ENCODE measurements at places on chromosomes 16 and 17.

- DNase-seq = no peak
Observed at GRCh38 chr17:2259769-2260536, 43.6 kb downstream of the SMG6 start.

DNA sequence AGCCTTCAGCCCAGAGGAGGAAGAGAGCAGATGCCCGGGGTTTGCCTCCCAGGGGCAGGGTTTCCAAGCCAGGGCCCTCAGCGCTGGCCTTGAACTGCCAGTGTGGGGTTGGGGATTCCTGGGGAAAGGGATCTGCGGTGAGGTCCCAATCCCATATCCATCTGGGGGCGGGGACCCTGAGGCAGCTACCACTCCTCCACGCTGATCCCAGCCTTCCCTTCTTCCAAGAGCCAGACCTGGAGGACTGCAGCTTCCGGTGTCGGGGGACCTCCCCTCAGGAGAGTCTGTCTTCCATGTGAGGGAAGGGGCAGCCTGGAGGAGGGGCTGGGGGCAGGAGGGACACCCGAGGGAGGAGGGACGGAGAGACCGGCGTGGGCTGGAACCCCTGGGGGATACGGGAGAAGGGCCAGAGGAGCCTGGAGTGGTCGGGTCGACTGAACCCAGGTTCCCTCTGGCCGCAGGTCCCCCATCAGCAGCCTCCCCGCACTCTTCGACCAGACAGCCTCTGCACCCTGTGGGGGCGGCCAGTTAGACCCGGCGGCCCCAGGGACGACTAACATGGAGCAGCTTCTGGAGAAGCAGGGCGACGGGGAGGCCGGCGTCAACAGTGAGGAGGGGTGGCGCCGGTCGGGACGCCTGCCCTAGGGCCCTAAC lies 10.7 kb upstream of the CISD3 start:
- no peak for DNase-seq

GRCh38 chr17:55677446-55677845 lies 45.2 kb downstream of the TMEM100 start:
- no peak for DNase-seq

DNA sequence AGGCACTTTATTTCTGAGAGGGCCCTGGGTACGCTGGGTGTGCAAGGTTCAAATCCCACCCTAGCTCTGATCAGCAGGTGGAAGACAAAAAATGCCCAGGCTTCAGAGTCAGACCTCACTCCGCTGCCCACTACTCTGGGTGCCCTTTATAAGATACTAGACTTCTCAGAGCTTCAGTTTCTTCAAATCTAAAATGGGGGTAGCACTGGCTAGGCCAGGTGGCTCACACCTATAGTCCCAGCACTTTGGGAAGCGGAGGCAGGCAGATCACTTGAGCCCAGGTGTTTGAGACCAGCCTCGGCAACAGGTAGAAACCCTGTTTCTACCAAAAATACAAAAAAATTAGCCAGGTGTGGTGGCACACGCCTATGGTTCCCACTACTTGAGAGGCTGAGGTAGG lies 1.7 kb downstream of the USB1 start:
- no peak for DNase-seq

- peak; percentile 63 for DNase-seq
Observed at GRCh38 chr17:28950017-28950751, 1.1 kb downstream of the PHF12 start.

DNA sequence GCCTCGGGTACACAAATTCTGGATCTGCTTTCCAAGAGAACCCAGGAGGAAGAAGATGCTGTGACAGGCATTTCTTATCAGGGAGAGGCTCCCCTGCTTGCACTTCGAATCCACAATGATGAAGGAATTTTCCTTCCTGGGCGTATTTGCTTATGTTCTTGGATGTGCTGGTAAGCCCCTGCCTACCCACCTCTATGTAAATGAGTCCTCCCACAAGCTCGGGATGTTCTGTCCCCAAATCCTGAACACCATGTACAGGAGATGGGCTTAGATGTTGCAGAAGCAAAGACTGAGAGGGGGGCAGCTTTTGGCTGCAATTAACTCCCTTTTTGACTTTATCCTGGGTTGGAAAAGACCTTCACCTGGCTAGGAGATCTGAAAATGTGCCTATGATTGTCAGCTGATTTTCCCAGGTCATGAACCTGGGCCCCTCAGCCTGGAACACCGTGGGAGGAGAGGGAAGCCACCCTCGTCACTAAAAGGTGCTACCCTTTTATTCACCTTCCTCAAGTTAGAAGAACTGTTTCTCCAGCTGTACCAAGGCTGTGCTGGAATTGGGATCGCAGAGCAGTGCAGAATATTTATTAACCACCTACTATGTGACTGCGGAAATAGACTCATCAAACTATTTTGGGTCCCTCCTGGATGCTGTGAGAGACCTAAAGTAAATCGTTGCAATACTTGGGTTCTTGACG lies 150.1 kb downstream of the RBFOX1 start:
- no peak for DNase-seq

DNA sequence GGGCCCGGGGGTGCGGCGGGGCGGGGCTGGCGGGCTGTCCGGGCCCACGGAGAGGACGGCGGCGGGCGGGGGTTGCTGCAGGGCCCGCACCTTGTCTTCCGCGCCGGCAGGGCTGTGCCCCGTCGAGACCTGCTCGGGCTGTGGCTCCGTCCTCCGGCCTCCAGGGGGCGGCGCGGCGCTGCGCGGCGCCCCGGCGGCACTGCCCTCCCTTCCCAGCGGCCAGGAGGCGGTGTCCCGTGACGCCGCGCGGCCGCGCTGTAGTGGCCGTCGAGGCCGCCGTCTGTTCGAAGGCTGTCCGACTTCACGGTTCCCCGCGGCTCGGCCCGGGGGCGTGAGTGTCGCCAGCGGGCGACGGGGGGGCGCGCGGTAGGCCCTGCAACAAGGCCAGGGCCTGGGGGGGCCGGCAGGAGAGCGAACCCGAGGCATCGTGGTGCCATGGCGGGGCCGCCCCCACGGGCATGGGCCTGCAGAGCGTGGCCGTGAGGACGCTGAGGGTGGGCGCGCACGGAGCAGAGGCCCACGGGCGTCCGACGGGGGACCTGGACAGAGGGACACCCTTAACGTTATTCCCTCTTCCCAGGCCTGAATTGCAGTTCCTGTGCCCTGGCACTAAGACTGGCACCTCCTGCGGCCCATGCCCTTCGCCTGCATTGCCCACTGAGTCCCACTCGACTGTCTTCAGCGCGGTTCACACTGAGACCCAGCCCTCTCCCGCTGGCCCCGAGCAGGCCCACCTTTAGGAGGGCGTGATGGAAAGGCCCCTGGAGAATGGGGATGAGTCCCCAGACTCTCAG lies at the start of gene PLEKHG4:
Gene PLEKHG4 (plus strand): TSS at position 237 of the 794 bp plus-strand sequence. CDS start 513 bp downstream, at position 750.
- DNase-seq = peak; percentile 46

DNA sequence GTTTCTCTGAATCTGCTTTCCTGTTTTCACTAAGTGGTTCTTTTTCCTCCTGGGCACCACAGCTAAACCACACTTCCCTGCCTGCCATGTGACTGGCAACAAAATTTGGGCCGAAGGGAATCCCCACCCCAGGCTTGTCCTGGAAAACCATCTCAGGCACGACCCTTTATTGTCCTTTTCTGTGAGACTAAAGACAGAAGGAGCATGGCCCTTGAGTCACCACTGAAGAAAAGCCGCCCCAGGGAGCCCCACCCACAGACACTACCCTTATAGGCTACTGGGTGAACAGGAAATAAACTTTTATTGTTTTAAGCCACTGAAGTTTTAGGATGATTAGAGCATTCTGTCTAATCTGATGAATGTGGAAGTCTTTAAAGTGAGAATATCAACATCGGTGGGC lies 88.6 kb upstream of the BRD7 start:
- DNase-seq = no peak

GRCh38 chr17:37848690-37849616 lies 75.3 kb upstream of the TBC1D3K start:
- no peak for DNase-seq
